ENCODE measurements at places on chromosomes 12 and 14.

GRCh38 chr14:89792489-89793366, 161.8 kb downstream of the EFCAB11 start:
- DNase-seq = no peak

GRCh38 chr12:55737581-55738122, 5.3 kb upstream of the GDF11 start:
- DNase-seq = no peak

GRCh38 chr12:125140279-125141209, 75.3 kb downstream of the AACS start:
- DNase-seq = no peak

- no peak for DNase-seq
Measured at GRCh38 chr14:61477712-61478462, 156.5 kb downstream of the PRKCH start.

DNA sequence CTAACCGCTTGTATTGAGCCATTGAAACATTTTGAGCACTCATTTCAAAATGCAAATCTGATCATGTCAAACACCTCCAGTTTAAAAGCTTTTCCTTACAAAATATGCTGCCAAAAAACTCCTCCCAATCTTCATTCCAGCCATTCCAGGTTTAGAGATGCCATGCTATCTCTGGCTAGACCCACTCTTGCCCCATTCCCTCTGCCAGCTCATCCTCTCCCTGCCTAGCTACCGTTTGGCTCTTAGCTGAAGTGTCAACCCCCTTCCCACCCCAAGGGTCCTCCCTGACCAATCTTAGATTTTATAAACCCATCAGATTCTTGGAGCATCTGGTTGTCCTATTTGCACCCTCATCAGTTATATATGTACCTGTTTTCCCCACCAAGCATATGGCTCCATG, 75.0 kb downstream of the SCAF11 start:
- no peak for DNase-seq

DNA sequence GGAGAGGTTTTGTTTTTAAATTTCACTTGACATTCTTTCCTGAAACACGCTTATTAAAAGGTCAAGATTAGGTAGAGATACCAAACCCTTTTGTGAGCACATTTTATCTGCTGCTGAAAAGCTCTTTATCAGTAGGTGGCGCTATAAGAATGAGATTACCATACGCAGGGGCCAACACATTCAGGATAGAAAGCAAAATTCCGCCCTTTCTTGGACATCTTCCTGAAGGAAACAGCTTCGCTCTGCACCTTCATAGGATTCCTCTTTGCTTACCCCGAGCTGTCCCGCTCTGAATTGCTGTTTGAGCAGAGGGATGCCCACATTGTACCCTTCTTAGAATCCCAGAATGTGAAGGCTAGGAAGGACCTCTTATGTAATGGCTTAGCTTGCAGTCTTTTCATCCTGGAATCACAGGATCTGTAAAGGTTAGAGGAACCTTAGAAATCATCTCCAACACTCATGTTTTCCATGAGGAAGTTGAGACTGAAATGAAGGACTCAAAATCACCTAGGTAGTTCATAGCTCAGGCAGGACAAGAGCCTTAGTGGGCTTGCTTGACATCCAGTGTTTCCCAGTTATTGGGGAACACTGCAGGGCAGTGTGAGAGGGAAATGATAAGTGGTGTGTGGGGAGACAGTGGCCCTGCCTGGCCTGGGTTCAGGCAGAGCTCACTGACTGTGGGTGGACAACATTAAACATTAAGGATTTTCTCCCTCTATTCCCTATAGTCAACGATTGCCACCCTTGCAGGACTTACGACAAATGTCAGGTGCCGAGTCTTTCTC, 38.7 kb upstream of the CRY1 start:
- DNase-seq = peak; percentile 75

DNA sequence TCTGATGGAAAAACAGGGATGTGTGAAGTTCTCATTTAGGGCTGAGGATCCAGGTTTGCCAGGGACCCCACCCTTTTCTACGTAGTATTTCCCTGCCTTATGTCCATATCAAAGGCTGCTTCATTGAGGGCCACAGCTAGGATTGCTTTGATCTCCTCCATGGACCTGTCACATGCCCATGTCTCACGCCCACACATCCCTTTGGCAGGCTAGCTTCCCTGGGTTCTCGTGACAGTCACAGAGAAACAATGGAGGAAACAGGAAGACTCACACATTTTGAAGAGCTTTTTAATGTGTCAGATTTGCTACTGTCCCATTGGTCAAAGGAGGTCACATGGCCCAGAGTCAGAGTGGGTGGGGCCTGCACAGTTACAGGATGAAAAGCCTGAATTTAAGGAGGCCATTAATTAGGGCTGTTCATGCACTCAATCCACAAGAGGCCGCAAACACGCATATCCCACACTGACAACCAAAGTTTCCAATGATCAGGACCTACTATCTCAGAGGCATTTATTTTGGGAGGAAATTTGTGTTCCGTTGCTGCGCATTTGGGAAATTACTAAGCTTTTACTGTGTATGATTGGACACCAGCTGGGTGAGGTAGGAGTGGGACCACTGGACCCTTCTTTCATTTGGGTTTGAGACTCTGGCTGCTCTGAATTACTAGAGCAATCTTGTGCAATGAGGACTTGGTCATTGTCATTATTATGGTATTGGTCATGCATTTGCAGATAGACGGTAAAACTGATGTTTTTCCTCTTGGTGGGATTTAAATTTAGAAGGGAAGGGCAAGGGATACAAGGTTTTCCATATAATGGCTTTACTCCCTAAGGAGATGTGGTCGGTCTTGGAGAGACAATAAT, 266.2 kb downstream of the KTN1 start:
- no peak for DNase-seq

DNA sequence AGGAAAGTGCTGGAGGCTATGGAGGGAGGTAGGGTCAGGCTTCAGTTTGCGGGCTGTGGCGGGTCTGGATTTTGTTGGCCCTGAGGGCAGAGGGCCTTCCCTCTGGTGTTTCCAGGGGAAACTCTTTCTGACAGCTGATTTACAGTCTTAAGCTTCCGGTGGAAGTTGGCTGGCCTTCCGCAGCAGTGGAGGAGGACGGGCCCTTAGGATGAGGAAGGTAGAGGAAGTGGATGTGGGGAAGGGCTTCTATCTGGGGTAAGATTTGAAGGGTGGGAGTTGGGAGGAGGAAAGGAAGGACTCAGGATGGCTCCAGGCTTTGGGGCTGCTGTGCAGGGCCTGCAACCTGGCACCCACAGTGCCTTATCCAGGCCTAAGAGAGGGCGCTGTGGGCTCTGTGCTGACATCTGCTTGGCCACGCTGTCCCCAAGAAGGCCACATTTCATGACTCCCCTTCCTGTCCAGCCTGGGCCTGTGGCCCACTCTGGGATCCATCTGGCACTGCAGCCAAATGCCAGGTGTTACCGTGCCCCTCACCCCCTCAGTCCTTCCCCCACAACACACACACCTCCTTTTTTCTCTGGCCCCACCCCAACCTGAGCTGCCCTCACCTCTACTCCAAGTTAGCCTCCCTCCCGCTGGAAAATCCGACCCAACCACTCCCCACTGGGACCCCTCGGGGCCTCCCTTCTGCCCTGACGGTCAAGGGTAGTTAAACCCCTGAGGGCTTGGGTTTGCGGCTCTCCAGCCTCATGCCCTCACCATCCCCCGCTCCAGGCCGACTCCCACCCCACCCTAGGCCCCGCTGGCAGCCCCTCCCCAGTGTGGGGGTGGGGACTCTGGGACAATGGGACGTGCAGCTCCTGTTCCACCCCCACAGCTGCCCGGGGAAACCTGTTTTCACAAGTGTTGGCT, 7.7 kb upstream of the PPP1R13B start:
- DNase-seq = peak; percentile 86

GRCh38 chr12:65665817-65666216, 158.5 kb upstream of the HMGA2 start:
- DNase-seq = no peak

- no peak for DNase-seq
Measured at GRCh38 chr14:68965261-68965761, 13.8 kb downstream of the ACTN1 start.

- no peak for DNase-seq
Measured at GRCh38 chr14:101252443-101253214, 308.7 kb upstream of the DIO3 start.

- no peak for DNase-seq
Measured at GRCh38 chr14:32823706-32824105, 115.0 kb upstream of the NPAS3 start.

GRCh38 chr14:22976620-22977433, 5.5 kb downstream of the AJUBA start:
- DNase-seq = peak; percentile 83

DNA sequence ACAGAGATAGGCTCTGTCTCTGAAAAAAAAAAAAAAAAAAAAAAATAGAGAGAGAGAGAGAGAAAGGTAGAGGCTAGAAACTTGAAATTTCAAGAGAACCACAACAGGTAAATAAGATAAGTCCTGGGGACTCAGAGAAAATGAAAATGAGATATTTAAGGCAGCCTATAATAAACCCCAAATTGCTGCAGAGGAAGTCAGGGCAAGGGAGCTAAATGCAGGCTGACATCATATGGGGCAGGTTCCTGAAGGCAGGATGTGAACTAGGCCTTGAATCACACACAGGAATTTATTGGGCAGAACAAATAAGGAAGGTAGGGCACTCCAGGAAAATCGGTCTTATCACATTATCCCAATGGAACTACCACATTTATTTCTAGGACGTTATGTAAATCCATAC, 54.9 kb upstream of the NUDT4 start:
- DNase-seq = no peak

DNA sequence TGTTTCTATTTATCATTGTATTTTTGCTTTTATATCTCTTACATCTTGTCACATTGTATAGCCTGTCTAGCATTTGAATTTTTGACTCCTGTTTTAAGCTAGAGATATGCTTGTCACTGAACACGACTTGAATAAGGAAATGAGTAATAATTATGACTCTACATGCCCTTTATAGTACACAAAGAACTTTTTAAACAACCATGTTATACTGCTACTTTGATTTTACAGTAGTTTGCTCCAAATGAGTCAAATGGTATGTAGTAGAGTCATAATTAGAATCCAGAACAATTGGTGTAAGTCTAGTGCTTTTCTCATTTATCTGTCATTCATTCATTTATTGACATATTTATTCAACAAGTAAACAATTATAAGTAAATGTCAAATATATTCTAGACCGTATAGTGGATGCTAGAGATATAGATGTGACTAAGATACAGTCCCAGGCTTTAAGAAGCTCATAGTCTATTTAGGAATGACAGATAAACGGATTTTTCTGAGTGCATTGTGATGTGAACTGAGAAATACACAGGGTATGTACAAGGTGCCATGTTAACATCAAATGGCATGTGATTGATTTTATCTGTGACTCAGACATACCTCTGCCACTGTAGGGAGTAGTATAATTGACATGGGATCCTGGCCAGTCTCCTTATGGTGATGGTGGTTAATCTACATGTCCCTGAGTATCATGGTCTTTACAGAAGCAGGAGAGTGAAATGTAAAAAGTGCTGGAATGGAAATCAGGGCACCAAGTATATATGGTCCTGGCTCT, 799.7 kb downstream of the DIO2 start:
- no peak for DNase-seq

DNA sequence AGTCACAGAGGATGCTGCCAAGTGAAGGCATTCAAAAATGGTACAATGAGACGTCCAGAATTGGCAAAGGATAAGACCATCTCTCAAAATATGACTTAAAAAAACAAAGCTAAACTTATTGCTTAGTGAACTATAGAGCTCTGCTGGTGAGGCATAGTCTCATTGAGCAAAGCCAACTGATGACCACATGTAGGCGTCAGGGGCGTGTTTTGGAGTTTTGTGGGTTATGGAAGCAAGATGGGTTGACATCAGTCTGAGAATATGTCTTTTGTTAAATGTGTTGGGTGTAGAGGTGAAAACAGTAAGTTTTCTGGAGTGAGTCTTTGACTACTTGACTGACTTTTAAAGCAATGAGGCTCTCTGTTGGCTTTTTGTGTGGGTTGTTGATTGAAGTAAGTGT, 47.2 kb downstream of the ATL1 start:
- DNase-seq = no peak

DNA sequence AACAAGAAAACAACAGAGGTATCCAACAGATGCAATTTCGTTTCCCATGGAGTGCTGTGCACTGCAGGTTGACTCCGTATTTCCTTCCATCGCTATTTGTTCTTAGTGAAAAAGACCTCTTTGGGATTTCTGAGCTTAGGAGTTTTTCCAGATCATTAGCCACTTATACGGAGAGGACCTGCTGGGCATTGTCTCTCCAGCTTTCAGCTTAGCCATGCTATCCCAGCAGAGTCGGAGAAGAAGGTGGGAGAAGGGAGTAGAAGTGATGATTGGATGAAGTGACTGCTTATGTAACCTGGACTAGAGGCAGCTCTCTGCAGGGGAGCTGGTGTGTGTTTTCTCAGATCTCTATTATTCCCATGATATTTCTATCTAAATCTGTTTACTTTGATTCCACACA, 737.7 kb downstream of the DIO2 start:
- DNase-seq = no peak

GRCh38 chr12:16135323-16135722, 142.2 kb downstream of the SLC15A5 start:
- DNase-seq = no peak

- DNase-seq = no peak
Measured at GRCh38 chr12:75086091-75087038, 123.3 kb downstream of the KCNC2 start.

DNA sequence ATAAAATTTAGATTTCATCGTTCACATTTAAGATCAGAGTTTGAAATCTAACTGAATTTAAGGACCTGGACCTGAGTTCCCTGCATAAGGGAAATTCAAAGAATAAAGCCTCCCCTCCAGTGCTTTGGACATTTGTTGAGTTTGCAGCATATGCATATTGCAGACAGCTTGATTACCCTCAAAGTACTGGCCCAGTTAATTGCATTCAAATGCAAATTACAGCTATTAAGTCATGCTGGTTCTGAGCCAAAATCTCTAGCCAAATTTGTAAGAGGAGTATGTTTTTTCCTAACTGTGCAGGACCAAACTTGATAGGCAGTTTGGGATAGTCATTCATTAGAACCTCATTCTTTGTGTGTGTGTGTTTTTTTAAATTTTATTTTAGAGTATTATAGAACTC, 9.1 kb upstream of the KIF21A start:
- no peak for DNase-seq

DNA sequence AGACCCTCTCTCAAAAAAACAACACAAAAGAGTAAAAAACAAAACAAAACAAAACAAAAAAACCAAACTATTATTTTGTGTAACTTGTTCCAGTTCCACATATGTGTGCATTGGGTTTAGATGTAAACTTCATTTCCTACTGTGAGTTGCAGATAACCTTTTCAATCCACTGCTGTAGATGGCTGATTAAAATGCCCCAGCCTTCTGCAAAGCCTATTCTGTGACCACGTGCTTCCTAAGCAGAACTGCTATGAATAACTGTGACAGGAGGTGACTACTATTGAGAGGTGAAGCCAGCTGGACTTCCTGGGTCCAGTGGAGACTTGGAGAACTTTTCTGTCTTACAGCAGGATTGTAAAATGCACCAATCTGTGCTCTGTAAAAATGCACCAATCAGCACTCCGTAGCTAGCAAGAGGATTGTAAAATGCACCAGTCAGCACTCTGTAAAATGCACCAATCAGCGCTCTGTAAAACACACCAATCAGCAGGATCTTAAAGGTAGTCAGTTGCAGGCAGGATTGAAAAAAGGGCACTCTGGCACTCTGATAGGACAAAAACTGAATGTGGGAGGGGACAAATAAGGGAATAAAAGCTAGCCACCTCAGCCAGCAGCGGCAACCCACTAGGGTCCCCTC, 10.3 kb upstream of the ELK3 start:
- no peak for DNase-seq

- no peak for DNase-seq
Measured at GRCh38 chr14:34051966-34052657, 101.2 kb upstream of the EGLN3 start.

- no peak for DNase-seq
Measured at GRCh38 chr12:46486588-46486987, 114.0 kb upstream of the SLC38A2 start.
